ENCODE measurements at places on chromosomes 16 and 17.

DNA sequence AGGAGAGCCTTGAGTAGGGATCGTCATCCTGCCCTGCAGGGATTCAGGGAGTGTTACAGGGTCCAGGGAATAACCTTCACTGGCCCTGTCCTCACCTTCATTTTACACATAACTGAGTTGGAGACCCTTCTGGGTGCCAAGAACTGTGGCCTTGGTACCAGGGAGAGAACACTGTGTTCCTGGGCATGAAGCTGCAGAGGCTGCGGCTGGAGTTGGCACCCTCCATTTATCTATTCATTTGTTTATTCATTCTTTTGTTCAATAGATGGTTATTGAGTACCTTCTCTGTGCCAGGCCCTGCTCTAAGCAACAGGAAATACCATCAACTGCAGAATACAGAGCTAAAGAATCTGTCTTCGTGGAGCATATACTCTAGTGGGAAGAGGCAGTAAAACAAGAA is 6.7 kb downstream of the ABCC3 start:
- DNase-seq = no peak

GRCh38 chr16:6081320-6081976 is 983.9 kb upstream of the EEF2KMT start:
- no peak for DNase-seq

DNA sequence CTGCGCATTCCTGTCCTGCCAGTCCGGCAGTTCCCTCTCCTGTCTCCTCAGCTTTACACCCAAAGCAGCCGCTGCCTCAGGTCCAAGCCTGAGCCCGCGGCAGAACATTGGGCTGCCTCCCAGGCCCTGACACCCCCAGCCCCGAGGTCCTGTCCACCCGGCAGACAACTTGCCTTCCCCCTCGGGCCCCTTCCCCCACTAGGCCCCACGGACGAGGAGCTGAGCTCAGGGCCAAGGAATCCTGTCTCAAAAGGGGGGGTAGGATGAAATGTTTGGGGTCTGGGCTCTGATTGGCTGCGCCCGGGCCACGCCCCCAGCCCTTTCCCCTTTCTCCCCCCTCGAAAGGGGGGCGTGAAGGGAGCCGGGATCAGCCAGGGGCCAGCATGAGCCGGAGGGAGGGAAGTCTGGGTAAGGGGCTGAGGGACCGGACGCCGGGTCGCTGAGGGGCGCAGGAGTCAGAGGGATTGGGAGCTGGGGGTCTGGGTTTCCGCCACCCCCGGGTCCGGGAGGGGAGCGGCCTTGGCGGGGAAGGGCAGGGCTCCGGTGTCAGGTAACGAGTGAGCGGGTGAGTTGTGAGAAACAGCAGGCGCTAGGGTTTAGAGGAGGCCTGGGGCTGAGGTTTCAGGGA is at the start of gene CTF1:
TSS of gene CTF1 (plus strand) at position 354 of the 628 bp plus-strand sequence. CDS start at position 384, 30 bp downstream.
- DNase-seq = no peak

GRCh38 chr17:41498276-41498675 is 7.1 kb downstream of the KRT13 start:
- no peak for DNase-seq

- no peak for DNase-seq
Observed at GRCh38 chr17:72890711-72891110, 201.8 kb downstream of the SLC39A11 start.

GRCh38 chr16:3745751-3746355 is 28.5 kb upstream of the TRAP1 start:
- DNase-seq = no peak

DNA sequence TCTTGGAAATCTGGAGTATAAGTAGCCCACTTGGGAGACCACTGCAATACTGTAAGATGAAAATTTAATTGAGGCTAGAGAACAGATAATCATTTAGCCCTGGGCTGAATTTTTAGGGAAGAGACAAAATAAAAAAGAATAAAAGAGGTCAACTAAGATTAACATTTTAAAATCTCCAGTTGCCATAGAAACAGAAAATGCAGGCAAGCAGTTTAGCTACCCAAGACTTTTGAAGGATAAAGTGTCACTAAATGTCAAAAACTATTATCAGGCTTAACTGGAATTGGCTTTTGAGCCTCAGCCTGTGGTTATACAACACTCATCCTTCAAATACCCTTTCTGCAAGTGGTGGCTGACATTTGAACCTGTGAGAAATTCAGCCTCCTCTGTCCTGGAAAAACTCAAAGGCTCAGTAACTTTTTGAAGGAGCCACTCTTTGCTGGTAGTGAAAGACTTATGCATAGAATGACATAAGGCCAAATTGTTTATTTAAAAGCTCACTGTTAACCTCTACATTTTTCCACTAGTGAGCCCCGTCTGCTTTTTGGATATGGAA is 220.7 kb upstream of the KCNJ16 start:
- DNase-seq = no peak

GRCh38 chr17:35548208-35548810 is 10.8 kb upstream of the SLFN12L start:
- DNase-seq = no peak

DNA sequence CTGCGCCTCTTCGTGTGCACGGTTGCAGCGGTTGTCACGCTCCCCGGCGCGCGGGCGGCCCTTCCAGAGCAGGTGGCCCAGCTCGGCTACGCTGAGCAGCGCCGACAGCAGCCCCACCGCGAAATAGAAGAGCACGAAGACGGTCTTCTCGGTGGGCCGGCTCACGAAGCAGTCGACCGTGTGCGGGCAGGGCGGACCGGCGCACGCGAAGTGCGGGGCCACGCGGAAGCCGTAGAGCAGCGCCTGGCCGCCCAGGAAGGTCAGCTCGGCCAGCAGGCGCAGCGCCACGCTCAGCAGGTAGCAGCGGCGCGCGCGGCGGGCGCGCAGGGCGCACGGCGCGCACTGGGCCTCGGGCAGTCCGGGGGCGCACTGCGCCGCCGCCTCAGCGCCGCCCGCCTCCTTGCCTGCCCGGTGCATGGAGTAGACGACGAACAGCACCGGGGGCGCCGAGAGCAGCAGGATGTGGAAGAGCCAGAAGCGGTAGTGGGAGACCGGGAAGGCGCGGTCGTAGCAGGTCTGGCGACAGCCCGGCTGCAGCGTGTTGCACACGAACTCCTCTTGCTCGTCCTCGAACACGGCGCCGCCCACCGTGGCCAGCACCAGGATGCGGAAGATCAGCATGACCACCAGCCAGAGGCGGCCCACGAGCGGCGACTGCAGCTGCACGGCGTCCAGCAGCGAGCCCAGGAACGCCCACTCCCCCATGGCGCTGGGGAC is 1.3 kb downstream of the GJD3 start:
- no peak for DNase-seq

DNA sequence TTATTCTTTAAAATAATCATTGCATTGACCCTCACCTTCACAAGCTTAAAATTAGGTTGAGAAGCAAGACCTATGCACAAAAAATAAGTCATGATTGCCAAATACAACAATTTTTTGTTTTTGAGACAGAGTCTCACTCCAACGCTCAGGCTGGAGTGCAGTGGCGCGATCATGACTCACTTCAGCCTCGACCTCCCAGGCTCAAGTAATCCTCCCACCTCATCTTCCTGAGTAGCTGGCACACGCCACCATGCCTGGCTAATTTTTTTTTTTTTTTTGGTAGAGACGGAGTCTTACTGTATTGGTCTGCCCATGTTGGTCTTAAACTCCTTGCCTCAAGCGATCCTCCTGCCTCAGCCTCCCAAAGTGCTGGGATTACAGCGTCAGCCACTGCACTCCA is 24.2 kb downstream of the ZNF652 start:
- no peak for DNase-seq

DNA sequence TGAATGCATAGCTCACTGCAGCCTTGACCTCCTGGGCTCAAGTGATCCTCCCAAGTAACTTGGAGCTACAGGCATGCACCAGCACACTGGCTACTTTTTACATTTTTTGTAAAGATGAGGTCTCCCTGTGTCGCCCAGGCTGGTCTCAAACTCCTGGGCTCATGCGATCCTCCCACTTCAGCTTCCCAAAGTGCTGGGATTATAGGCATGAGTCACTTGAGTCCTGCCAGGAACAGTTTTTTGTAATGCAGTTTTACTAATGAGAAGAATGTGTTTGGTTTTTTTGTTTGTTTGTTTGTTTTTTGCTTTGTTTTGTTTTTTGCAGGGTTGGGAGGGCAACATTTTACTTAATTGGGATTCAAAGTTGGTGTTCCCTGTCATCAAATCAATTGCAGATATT is 22.2 kb downstream of the SOST start:
- no peak for DNase-seq

GRCh38 chr16:27096375-27096774 is 29.6 kb downstream of the C16orf82 start:
- no peak for DNase-seq

DNA sequence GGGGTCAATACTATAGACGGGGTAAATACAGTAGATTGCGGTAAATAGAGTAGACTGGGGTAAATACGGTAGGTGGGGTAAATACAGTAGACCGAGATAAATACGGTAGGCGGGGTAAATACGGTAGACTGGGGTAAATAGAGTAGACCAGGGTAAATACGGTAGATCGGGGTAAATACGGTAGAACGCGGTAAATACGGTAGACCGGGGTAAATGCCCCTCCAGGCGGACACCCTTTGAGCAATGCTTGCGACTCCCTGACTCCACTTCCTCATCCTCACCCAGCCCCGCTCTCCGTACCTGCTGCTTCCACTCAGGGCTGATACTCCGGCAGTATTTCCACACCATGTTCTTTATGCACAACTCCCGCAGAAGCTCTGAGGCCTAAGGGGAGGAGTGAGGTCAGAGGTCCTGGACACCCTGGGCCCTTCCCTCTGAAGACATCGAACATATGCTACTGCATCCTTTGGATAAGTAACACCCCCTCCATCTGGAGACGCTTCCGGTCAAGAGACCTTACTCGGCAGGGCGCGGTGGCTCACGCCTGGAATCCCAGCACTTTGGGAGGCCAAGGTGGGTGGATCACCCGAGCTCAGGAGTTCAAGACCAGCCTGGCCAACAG is 13.3 kb upstream of the CRK start:
- no peak for DNase-seq

- DNase-seq = no peak
Observed at GRCh38 chr17:68353111-68353521, 61.8 kb downstream of the ARSG start.

DNA sequence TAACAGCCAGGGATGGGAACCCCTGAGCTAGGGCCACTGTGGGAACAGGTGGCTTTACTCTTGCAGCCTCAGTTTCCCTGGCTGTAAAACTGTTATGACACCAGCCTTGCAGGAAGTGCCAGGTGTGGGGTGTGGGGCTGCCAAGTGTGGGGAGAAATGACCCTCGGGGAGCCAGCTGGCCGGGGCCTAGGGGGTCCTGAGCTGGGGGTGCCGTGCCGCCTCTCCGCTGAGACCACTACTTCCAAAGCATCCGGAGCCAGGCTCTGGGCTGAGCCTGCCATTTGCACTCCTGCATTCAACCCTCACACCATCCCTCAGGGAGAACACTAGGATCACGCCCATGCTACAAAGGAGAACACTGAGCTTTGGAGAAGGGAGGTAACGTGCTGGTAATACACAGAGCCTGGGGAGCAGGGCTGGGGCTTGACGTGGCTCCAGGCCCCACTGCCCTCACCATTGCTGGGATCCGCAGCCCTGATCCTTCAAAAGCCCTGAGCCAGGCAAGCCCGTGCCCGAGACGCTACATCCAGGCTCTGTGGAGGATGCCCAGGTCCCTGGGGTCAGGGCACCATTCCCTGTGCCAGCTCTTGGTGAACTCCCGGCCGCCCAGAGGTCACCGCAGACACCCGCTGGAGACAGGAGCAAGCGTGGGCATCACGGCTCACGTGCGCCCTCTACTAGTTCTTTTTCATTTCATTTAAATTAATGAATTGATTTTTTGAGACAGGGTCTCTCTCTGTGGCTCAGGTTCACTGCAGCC is 28.8 kb upstream of the GINS2 start:
- DNase-seq = no peak

- DNase-seq = peak; percentile 48
Observed at GRCh38 chr16:81645266-81645694, 133.8 kb upstream of the PLCG2 start.

- DNase-seq = no peak
Observed at GRCh38 chr17:33335491-33336173, 42.5 kb upstream of the ASIC2 start.

DNA sequence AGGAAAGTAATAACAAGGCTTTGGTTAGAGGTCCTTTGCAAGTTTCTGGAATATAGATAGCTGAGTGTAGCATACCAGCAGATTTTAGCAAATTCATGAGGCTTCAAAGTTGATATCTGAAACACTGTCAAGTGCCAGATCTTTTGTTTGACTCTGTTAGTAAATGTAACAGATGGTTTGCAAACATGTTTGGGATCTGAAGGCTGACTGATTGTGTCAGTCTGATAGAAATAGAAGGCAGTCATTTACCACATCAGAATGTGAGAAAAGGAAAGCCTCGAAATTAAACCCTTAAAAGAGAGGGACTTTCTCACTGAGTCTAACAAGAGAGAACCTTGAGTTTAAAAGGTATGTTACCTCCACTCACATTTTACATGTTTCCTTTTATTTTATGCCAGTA is 371.5 kb downstream of the KIF2B start:
- no peak for DNase-seq

DNA sequence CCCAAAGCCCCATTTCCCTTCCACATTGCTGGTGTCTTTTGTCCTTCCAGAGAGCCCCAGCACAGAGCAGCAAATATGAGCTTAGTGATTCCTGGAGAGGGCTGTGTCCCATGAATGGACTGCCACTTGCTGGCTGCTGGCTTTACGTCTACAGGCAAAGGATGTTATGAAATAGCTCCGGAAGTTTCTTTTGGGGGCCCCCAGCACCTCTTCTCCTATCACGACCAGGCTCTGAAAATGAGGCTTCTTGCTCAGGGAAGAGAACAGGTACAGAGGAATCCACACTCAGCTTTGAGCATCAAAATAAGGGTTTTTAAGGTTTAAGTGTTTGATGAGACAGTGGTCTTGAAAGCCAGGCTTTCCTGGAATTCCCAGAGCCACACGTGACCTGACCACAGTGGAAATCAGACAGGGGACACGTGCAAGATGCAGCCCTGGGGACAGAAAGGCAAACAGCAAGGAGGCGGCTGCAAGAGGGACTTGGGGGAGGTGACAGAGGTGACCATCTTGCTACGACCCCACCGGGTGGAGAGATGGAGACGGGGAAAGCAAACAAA is 58.1 kb downstream of the ZDHHC7 start:
- no peak for DNase-seq

DNA sequence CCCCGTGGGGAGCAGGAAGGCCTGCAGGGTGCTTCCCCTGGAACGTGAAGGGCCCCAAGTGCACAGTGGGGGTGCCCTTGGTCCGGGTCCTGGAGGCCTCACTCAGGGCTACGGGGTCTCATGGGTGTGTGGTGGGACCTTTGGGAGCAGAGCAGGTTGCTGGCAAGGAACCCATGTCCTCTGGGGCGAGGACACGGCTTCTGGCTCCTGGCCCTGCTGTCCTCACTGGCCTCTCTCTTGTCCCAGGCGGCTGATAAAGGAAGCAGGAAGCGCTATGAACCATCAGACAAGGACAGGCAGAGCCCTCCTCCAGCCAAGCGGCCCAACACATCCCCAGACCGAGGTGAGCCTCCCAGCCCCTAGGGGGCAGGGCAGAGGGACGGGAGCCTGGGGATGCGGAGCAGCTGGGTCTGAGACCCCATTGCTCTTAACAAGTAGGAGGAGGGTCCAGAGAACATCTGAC is 9.8 kb upstream of the IL17C start:
- no peak for DNase-seq
